ENCODE measurements at places on chromosomes 16 and 17.

DNA sequence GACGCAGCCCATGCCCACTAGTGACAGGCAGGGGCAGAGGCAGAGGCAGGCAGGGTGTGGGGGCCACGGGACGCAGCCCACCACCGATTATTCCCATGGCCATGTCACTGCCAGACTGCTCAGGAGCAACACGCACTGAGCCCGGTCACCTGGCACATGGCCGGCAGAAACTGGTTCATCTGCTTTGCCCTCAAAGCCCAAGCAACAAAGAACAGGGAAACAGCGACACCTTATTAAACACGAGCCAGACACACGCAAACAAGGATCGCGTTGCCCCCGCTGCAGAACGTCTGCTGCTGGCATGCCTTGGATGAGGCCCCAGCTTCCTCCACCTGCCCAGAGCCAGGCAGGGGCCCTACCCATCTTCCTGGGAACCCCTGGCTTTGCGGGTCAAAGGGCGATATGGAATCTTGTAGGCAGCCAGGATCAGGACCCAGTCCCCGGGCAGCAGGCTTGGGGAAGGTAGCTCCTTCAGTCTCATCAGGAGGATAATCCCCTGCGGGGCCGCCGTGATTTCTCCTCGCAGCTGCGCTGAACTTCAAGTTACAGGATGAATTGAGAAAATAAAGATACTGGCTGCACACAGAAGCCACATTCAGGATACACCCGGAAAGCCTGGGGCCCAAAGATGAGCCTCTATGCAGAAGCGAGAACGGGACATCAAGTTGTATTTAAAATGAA lies 4.8 kb downstream of the TBC1D16 start:
- no peak for DNase-seq

GRCh38 chr17:15453246-15453645 lies 14.2 kb downstream of the CDRT4 start:
- no peak for DNase-seq

DNA sequence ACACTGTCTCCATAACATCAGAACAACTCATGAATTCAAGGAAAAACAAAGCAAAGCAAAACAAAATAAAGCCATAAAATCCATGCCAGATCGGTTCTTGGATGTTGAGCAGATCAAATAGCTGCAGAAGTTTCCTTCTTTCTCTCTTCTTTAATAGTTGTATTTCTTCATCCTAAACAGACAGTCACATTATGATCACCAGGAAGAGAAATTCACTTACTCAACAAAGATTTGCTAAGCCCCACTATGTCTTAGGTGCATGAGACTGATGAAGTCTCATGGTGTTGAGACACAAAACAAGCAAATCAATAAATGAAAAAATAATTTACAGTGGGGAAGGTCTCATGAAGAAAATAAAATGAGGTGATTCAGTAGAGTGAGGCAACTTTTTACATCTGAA lies 72.8 kb downstream of the WIPI1 start:
- no peak for DNase-seq

DNA sequence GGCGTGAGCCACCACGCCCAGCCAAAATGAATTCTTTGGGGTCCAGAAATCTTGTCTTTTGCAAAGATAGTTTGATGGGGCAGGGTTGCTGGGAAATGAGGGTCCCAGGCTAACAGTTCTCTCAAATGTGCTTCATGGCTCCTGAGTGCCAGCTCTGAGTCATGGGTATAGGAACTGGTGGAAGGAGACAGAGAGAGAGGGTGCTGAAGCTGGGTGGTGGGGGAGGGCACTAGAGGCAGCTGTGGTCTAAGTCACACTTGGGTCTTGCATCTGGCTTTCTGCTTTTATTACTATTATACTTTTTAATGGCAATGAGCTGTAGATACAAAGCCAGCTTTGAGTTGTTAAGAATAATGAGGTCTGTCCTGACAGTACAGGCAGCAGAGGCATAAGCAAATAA lies 54.6 kb downstream of the PRKCA start:
- DNase-seq, result no peak

DNA sequence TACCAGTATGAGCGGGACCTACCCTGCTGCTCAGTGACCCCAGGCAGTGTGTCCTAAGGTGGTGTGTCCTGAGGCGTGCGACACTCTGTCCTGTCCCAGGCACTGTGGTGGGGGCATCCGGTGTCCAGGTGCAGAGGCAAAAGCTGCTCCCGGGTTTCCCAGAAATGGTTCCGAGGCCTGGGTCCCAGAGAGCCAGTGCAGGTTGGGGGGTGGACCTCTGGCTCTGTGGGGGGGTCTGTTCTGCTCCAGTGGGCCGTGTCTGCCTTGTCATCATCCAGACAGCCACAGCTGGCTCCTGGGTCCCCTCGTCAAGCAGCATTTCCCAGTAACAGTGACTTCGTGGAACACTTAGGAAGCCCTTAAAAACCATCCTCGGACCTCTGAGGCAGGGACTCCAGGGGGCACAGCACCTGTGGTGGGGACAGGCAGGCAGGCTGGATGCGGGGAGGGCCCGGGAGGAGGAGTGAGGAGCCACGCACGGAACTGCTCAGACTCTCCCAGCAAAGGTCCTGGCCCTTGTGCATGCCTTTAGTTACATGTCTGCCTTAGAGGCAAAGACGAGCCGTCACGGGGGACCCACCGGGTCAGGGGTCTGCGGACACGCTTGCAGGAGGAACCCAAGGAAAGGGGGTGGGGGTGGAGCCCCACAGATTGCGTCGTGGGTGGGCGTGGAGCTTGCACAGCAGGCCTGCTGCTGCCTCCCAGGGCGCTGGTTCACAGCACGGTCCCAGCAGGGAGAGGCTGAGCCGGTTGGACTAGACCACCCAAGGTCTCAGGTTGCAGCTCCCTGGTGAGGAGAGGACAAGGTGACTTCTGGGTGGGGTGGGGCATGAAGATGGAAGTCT lies 5.6 kb downstream of the SLC16A3 start:
- DNase-seq, result no peak

DNA sequence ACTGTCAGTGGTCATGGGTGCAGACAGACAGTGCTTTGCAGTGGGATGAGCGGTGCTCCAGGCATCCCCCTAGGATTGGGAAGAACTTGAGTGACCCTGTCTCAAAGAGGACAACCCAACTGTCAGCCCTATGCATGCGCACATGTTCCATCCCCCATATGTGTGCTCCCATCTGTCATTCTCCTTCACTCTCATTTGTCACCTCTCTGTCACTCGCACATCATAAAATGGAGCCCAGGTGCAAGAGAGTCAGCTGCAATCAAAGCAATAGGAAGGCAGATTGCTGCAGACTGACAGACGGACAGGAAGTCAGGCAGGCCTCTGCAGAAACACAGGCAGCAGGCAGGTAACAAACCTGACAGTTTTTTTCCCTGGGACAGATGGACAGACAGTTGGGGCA lies 101.8 kb upstream of the CCL1 start:
- DNase-seq, result no peak

DNA sequence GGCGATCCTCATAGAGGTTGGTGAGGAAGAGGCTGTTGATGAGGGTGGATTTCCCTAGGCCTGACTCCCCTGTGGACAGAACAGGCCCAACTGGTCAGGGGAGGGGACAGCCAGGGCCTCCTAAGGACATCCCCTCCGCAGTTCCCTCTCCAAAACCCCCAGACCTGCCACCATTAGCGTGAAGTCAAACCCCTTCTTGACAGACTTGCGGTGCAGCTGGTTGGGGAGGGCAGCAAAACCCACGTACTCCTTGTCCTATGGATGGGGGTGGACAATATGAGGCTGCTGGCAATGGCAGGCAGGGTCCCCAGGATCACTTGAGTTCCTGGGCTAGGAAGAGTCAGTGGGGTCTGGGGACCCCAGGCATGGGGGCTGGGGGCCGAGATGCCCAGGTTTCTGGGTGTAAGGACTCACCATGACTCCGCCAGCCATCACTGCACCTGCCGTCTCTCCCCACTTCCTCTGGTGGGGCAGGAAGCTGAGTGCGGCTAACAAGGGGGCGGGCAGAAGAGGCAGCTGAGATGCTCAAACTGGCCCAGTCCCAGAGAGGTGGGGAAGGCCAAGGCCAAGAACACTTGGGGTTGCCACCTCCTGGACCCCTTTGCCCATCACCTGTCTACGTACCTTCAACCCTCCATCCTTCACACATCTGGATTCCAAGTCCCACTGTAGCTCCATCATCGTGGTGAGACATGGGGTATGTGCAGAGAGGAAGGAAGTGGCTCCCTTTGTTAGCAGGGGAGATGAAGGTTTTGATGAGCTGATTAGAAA lies at the start of gene SEPTIN1:
SEPTIN1 (minus strand) TSS at position 451 of the 771 bp plus-strand sequence; CDS start at position 432, 19 bp downstream.
- peak; percentile 62 for DNase-seq

- DNase-seq, result no peak
Measured at GRCh38 chr17:12301551-12301950, 280.9 kb downstream of the MAP2K4 start.

GRCh38 chr17:60601447-60602384 lies 1.7 kb downstream of the PPM1D start:
- peak; percentile 19 for DNase-seq

DNA sequence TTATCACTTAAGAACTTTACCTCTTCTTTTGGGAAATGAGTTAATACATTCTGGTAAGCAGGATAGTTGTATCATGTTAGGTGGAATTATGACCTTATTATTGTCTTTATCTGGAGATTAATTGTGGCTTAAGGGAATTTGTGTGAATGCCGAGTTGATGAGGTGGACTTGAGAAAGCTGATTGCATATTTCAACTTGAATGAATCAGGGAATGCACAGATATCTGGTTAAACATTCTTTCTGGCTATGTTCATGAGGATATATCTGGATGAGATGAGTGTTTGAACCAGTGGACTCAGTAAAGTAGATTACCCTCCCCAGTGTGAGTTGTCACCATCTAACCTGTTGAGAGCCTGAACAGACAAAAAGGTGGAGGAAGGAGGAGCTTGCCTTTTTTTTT lies 326.1 kb upstream of the GOT2 start:
- no peak for DNase-seq

All from stimulated activated CD4-positive, alpha-beta T cell treated with anti-CD3 and anti-CD28 coated beads, TNF-alpha, amount 100 ng/mL, for 48 hours (primary cell).